ENCODE measurements at places on chromosomes 11 and 22. TPM values are rescaled to one million over a fixed set of nuclear protein-coding genes. Genes with fewer than 3 reads are reported as not detected.

The APLNR gene
- not detected for total RNA-seq

The APOA5 gene
- not detected for total RNA-seq

The GRM5 gene
- not detected for total RNA-seq

The OOSP1 gene
- total RNA-seq, result not detected

The SLC22A12 gene
- not detected for total RNA-seq

The OLFML1 gene
- 2.5 TPM for total RNA-seq

The JHY gene
- 0.45 TPM for total RNA-seq

The ANO3 gene
- total RNA-seq, result 0.34 TPM

The TMPRSS6 gene
- not detected for total RNA-seq
